Kidney glomerular epithelial cell (primary cell): ENCODE measurements at places on chromosomes 3 and 15.
A peak's percentile ranks its signal among the peaks of the same experiment; 100 is the strongest.

GRCh38 chr3:52246728-52247408 is 1.3 kb downstream of the PPM1M start:
- no peak for DNase-seq

DNA sequence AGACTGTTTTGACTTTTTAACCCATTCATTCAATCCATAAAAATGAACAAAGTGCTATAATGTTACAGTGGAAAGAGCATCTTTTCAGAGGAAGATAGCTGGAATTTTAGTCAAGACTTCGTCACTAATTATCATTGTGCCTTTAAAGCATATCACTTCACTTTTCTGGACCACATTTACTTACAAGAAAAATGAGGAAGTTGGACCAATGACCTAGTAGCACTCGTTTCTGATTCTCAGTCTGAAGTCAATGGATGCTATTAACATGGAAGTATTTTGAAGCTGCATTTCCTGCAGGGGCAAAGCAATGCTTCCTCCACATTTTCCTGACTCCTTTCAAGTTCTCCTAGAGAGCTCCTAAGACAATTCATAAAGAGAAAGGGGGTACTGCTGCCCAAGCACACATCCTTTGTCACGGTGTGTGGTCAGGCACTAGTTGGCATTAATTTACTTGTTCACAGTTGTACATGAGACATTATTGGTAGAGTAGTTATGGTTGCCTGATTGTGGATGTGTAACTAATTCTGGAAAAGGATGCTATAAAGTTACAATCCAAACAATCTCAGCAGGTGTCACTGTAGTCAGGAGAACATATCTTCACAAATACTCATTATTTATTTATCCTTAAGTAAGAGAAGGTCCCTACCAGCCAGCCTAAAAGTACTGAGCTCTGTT is 1049.1 kb downstream of the FHIT start:
- DNase-seq = no peak

DNA sequence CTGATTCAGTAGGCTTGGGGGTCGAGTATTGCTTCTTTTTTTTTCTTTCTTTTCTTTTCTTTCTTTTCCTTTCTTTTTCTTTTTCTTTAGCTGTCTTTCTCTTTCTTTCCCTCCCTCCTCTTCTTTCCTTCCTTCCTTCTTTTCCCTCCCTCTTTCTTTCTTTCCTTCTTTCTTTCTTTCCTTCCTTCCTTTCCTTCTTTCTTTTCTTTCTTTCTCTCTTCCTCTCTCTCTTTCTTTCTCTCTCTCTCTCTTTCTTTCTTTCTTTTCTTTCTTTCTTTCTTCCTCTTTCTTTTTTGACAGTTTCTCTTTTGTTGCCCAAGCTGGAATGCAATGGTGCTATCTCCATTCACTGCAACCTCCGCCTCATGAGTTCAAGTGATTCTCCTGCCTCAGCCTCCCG is 36.0 kb downstream of the TM4SF4 start:
- DNase-seq = no peak

DNA sequence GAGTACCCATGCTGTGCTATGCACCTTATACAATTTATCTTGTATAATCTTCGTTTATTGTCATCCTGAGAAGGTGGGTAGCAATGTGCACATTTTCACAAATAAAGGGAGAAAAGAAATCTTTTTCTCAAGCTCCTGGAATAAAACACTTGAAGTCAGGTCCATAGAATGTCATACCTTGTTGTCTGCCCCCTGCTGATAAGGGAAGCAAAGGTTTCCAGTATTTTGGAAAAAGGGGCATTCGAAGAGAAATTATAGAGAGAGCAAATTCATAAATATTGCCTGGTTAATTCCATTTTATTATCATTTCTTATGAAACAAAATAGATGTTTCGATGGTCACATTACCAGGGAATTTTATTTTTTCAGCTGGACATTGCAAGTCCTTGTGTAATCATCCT is 277.8 kb downstream of the RAP2B start:
- DNase-seq = no peak

- no peak for DNase-seq
Measured at GRCh38 chr3:48930590-48930989, 11.9 kb downstream of the ARIH2 start.

DNA sequence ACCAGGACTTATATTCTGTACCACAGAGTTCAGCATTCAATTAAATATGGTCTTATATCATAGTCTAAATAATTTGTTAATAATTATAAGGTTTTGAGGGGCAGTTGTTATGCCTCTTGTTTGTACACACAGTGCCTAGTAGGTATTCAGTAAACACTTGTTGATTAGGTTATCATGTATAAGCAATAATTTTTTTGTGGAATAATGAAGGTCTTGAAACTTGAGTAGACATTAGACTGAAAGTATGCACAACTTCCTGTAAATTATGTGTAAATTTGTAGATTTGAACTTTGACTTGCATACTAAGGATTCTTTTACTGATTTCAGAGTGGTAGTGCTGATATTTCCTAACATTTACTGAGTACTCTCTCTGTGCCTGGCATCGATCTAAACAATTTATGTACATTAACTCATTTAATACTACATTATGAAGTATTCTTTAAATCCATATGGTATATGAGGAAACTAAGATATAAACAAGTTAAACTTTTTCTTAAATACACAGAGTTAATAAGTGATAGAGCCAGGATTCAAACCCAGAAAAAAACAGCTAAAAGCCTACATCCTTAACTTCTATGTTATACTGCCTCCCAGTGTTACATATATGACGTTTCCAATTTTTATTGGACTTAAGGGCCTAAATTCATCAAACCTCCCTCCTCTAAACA is 65.1 kb downstream of the GLCE start:
- DNase-seq = peak; percentile 27

GRCh38 chr3:56778893-56779292 is 22.9 kb downstream of the ARHGEF3 start:
- DNase-seq = no peak

- no peak for DNase-seq
Measured at GRCh38 chr3:18149386-18149785, 275.8 kb downstream of the SATB1 start.

- DNase-seq = no peak
Measured at GRCh38 chr3:123244128-123244527, 42.4 kb downstream of the SEC22A start.
